ENCODE measurements at places on chromosomes 1 and 21.

DNA sequence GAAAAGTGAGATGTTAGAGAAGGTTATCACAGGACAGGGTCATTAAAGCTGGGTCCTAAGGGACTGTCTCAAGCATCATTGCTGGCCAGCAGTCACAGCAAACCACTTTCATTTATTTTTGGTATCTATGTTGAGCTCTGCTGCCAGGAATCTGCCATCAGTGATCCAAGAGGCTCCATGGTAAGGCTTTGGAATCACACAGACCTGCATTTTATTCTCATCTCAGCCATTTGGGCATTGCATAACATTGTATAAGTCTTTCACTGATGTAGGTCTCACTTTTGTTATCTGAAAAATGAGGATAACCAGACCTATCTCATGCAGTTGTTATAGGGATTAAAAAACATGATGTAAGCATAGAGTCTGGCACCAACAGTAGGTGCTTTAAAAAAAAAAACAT, 77.5 kb downstream of the OMA1 start:
- no peak for DNase-seq

GRCh38 chr1:234531151-234531635, 52.2 kb upstream of the TARBP1 start:
- no peak for DNase-seq

DNA sequence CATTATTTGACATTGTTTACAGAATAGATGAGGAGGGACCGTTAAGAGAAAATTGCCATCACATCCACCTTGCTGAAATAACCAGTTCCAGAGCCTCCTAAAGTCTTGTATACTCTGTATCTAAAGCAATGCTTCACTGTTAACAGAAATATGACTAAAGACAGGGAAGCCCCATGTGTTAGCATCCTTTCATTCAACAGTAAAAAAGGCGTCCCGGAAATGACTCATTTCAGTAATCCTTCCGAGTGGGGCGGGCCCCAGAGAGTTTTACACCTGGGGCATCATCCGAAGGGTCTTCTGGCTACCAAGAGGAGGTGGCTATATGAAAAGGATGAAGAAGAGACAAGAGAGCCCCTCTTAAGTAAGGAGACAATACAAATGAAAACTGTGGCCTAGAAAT, 227.2 kb downstream of the SLC45A1 start:
- DNase-seq: no peak

DNA sequence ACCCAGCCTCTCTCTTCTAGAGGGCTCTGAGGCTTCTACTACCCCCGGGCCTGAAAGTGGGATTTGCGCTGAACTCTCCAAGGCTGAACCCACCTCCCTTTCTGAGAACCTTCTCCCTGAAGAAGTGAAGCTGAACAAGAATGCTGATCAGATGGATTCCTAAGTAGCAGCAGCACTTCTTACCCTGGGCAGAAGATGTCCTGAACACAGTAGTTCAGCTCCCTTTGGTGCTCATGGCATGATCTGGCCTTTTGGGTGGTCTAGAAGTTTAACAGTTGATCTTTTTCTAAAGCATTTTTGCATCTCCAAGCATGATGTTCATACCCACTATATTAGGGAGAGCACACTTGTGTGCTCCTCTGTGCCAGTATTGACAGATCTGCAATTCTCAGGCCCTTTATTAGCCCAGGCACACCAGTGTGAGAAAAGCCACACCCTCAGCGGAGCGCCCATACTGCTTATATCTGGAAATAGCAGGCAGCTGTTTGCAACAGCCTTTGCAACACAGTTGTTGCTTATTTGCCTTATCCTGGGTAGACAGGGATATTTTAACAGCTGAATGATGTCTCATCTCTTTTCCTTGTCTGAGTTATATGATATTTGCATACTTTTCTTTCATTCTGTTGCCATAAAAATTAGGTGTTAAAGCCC, 34.2 kb downstream of the CNN3 start:
- DNase-seq: no peak

DNA sequence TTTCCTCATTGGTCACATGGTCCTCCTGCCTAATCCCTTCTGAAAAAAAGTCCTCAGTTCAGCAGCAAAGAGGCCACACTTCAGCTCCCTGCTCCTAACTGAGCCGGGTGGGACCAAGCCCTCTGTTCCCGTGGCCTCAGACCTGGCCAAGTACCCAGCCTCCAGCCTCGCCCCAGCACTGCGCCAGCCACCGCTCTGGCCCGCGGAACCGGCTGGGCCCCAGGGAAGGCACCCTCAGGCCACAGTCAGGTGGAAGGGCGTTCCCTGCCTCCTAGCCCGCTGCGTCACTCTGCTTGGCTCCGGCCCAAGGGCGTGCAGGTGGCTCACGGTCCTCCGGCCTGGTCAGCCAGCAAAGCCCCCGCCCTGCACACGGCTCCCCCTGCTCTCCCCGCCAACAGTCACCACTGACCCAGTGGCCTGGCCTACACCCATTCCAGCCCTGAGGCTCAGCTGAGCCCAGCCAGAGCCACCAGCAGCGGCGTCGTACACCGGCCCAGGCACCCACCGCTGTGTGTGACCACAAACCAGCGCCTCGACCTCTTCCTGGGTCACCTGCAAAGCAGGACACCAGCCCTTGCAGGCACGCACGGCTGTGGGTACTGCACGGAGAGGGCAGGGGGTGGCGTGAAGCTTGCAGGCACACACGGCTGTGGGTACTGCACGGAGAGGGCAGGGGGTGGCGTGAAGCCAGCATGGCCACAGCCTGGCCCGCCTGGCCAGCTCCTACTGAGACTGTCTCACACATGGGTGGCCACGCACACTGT, 19.4 kb downstream of the NADK start:
- no peak for DNase-seq

DNA sequence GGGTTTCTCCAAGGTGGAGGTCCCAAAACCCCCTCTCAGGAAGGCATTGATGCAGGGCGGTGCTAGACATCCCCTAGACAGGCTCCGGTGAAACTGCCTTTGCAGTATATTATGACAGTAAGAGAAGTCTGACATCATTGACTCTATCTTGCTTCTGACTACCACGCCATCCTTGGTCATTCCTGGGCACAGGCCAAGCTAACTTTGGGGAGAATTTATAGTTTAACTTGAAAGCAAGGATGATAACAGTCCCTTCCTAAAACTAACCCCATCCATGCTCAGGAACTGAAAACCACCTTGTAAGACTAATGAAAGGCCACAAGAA, 30.3 kb downstream of the RSPH1 start:
- no peak for DNase-seq

DNA sequence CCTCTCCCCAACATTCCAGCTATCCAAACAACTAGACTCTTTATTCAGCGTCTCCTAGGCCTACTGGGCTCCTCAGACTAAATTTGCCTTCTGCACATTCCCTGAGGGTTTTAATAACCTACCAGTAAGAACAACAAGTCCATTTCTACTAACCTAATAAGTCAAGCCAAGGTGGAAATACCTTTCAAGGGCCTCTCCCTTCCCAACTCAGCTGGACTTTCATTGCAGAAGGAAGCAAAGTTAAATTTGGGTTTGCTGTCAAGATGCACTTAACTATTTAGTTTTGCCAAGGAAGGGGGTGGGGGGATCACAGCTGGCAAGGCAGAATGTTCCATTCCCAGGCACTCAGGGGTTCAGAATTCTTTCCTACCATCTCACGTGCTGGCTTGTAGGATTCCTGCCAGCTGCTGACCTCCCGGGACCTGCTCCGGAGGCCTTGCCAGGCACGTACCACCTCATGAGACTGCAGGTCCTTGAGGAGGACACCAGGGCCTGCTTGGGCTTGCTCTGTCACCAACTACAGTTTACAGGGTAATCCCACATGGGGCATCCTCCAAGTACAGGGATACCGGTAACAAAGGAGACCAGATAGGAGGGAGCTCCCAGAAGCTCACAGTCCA, 29.8 kb downstream of the SLC30A1 start:
- DNase-seq: no peak

DNA sequence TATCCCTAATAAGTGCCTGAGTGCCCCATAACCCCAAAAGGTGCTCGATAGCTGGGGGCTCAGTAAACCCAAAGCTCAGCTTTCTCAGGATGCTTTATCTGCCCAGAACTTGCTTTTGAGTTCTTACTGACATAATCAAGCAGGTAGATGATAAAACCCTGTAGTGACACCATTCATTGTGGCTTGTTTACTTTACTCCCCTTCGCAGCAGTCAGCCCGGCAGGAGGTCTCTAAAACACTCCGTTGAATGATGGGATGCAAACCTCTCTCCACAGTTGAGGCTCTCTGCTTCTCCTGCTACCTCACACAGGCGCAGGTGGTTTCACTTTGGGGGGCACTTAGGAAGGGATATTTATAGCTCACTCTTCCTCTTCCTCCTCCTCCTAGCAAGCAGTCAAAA, 349.4 kb downstream of the HLX start:
- peak; percentile 50 for DNase-seq

DNA sequence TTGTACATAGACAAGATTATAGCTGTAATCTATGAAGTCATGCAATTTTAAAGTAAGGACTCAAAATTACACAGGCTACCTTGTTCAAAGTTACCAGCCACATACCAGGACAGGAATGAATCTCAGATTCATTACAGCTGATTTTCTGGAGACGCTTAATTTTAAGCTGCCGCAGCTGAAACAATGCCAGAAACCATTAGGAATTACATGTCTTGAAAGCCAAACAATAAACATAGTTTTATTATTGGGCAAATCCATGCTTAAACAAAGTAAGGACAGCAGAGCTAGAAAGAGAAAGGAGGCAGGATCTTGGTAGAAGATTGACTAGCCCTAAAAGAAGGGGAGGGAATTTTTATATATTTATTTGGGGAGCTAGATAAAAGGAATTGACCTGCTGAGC, 19.2 kb upstream of the CD1D start:
- DNase-seq: no peak

GRCh38 chr1:230792691-230793462, 45.7 kb downstream of the CAPN9 start:
- no peak for DNase-seq

- DNase-seq: no peak
These were observed 50.3 kb downstream of the GIPC2 start for GRCh38 chr1:78096017-78096416.

DNA sequence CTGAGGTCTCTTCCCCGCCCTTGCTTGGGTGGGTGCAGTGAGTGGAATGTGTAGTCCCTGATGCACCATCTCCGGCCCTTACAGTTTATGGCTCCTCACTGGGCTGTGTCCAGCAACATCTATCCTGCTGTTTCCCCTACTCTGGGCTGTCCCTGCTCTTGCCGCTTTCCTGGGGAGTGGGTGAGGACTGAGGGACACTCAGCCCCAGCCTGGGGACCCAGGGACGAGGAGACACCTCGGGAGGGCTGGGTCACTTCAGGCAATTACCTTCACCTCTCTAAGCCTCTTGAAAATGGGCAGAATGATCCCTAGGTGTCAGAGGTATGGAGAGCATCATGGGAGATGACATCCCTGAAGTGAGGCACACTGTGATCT, 13.6 kb upstream of the LRP8 start:
- DNase-seq: no peak

- no peak for DNase-seq
These were observed 1.8 kb upstream of the SLC26A9 start for GRCh38 chr1:205945069-205945468.

- DNase-seq: no peak
These were observed 433.7 kb downstream of the RPS6KC1 start for GRCh38 chr1:213484758-213485157.

DNA sequence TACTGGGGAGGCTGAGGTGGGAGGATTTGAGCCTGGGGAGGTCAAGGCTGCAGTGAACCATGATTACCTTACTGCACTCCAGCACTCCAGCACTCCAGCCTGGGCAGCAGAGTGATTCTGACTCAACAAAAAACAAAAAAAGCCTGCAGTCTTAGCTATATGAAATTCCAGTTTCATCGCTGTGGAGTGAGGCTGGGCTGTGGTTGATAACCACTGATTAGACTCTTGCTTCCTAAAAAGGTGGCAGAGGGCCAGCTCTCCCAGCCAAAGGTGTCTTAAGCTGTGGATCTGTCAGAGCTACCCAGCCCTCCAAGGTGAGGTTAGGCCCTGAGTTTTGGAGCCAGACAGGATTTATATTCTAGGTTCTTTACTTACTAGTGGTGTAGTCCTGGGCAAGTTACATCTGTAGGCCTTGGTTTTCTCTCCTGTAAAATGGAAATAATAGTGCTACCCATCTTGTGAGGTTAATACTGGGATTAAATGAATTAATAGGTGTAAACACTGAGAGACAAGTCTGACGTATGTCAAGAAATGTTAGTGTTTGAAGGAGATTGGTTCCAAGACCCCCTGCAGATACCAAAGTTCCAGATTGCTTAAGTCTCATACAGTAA, 35.9 kb downstream of the TMCC2 start:
- DNase-seq: no peak

GRCh38 chr1:14817223-14818170, 219.0 kb downstream of the KAZN start:
- no peak for DNase-seq

GRCh38 chr1:223845037-223845809, 524 bp downstream of the TP53BP2 start:
- DNase-seq: peak; percentile 47

GRCh38 chr1:169484101-169484500, 1.6 kb downstream of the SLC19A2 start:
- DNase-seq: no peak

- no peak for DNase-seq
These were observed 37.9 kb upstream of the RC3H1 start for GRCh38 chr1:174060090-174060489.

GRCh38 chr1:54329312-54330003, 76.7 kb downstream of the SSBP3 start:
- DNase-seq: no peak

DNA sequence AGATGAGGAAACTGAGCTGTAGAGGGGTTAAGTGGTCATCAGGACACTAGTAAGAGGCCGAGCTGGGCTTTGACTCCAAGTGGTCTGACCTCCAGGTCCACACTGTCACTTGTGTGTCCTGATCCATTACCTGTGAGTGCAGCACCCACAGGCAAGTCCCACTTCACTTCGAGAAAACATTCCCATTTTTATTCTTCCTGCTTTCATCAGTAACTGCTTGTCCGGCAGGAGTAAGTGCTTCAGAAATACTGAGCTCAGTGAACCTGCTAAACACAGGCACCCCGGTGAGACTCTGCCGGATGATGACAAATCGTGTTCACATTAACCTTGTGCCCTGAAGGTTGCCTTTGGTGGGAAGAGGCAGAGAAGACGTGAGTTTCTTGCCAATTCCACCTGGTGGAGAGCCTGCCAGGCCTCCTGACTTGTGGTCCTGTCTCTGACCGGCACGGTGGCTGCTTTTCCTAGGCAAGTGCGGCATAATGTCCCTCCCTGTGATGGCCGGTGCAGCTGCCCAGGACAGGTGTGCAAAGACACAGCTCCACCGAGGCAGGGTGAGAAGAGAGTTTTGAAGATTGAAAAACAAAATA, 29.4 kb downstream of the ZBTB18 start:
- no peak for DNase-seq

GRCh38 chr1:248688527-248689298, 13.9 kb downstream of the OR14I1 start:
- no peak for DNase-seq

DNA sequence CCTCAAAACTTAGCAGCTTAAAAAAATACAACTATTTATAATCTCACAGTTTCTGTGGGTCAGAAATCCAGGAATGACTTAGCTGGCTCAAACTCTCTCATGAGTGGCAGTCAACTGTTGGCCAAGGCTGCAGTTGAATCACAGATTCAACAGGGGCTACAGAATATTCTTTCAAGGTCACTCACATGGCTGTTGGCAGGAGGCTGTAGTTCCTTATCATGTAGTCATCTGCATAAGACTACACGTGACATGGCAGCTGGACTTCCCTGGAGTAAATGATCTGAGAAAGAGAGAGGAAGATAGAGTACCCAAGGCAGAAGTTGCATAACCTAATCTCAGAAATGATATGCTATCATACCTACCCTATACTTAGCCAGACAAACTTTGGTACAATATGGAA, 75.2 kb upstream of the TSPAN2 start:
- no peak for DNase-seq
